Stimulated activated CD4-positive, alpha-beta T cell treated with anti-CD3 and anti-CD28 coated beads, Interleukin-4, amount 100 ng/mL, for 1 hour (primary cell): ENCODE measurements at places on chromosomes 1 and 21.

DNA sequence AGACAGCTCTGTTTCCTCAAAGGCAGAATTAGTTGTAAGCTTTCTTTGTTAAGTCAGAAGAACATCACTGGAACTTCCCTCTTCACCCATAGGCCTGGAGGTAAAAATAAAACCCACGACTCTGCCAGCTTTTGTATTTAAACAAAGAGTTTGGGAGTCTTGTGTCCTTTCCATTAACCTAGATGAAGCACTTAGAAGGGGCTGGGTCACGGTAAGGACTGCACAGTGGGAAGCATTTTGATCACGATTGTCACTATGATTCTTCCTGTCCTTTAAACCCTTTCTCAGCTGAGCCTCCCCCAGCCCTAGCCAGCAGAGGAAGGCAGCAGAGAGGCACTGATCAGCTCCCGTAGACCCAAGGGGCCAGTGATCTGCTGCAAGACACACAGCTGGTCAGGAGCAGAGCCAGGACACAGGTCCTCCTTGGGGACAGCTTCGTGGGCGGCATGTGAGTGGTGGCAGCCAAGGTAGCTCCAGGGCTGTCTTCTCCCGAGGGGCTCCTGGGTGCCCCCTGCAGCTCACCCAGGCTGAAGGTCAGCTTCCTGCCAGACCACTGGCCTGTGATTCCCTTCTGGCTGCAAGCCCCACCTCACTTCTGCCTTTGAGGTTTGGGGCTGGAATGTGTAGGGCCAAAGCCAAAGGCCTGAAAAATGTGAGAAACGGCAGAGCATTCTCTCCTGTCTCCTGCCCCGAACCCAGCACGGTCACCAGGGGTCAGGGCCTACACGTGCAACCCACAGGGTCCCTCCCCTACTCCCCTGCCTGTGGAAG, 4.0 kb upstream of the LAPTM5 start:
- no peak for DNase-seq

GRCh38 chr1:18872071-18872611, 12.7 kb upstream of the TAS1R2 start:
- no peak for DNase-seq

GRCh38 chr1:92774407-92774806, 10.5 kb downstream of the EVI5 start:
- no peak for DNase-seq

DNA sequence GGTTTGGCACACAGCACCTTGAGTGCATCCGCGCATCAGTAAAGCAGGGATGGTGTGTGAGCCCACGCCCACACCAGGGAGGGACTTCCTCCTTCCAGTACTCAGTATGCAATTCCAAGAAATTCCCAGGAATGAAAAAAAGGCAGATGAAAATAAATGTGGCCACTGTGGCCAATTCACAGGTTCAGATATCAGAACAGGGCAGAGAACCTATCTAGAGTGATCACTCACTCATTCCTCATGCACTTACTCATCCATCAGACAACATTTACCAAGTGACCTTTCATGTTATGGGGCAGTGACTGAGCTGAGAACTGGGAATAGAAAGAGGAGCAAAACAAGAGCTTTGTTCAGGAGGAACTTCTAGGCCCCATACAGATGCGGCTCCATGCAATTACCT, 113.7 kb downstream of the ZSCAN20 start:
- DNase-seq: no peak

- no peak for DNase-seq
Measured at GRCh38 chr1:6420454-6421042, 829 bp upstream of the HES2 start.

DNA sequence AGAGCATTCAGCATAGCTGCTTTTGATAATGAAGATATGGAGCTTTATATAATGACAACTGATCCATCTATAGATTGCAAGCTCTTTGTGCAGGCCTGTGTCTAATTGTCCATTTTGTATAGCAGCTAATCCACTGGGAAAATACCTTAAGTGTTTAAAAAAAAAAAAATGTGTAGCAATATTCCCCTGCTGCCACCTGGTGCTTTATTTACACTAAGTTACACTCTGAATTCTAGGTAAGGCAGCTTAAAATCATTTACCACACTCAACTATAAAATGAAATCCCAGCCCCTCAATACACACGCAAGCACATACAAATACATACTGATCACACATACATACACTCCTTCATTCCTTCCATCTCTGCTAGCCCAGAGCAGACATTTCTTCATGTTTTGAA, 49.1 kb upstream of the BCL9 start:
- DNase-seq: no peak

DNA sequence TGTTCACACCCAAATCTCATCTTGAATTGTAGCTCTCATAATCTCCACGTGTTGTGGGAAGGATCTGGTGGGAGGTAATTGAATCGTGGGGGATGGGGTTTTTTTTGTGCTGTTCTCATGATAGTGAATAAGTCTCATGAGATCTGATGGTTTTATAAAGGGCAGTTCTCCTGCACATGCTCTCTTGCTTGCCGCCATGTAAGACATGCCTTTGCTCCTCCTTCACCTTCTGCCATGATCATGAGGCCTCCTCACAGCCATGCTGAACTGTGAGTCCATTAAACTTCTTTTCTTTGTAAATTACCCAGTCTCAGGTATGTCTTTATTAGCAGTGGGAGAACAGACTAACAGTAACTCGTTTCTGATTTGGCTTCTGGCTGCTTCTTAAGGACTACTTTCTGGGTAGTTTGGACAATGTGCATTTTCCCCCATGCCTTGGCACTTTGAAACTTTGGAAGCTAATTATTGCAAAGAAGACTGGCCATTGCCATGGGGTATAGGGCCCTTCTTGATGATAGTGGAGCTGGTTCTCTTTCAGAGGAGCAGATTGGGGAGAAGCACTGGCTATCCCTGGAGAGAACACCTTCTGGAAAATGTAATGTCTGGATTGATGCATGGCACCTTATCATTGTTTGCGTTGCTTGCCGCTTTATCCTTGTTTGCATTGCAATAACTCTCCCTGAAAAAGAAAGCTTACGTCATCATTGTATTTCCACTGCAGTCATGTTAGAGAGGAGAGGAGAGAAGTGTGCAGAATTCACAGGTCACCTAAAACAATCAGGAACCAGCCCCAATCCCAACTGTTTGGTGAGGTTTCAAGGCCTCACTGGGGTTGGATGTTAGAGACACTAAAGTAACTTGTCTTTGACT, 5.9 kb downstream of the CNIH3 start:
- DNase-seq: no peak

DNA sequence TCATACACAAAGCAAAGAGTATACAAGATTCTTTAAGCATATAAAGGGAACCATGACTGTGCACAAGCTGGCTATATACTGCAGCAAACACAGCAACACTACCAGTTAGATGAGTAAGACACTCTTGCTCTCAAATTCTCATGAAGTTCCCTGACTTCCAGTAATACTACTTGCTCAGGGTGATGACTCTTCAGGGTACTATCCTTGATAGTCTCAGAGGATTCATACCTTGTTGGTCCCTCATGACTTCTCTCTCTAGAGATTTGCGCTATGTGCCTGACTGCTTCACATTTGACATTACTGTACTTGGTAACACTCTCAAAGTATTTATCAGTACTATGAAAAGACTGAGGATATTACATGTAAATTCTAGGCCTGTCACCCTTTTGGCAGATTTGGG, 159.8 kb upstream of the ZRANB2 start:
- DNase-seq: no peak

DNA sequence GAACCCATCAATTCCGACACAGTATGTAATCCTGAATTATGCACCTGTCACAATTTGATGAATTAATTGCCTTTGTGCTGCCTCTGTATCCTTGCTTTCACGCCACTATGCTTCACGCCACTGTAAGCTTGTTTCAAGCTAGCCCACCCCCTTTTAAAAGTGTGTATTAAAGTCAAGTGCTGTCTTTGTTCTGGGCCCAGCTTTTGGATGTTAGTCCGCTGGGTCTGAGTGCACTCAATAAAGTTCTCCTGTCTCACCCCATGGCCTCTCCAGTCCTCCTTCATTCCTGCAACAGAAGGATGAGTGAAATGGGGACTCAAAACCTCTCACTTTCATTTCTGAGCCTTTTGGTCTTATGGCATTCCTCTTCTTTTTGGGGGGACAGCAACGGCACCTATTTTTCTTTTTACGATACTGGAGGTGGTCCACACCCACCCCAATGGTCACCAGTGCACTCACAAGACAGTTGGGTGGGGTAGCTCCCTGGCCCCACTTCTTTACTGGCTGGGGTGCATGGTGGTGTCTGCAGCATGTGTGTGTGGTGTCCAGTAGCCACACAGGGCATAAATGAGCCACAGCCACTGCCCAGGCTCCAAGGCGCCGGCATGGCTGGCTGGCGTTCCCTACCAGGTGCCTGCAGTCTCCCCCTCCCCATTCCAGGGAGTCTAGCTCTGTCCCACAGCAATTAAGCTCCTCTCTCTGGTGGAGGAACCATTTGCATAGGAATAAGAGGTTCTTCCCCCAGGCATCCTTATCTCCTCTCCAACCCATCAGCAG, 1.8 kb downstream of the THEM4 start:
- no peak for DNase-seq

GRCh38 chr1:1622010-1622787, 6.9 kb downstream of the MIB2 start:
- DNase-seq: no peak

DNA sequence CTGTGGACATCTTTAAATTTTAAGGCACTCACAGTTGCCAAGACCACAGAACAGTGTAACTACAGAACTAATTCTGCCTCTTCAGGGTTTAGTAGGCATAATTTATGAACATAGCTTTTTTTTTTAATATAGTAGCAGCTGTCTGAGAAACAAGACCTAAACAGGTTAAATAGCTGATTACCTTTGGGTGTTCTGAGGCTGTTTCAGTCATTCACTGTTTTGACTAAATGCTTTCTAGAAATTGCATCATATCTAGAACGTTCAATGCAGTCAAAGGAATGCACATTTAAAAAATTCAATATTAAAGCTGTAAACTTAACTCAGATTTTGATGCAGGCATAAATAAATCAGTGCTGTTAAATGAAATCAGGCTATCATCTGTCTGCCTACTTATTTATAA, 101.6 kb downstream of the BRINP3 start:
- DNase-seq: no peak

DNA sequence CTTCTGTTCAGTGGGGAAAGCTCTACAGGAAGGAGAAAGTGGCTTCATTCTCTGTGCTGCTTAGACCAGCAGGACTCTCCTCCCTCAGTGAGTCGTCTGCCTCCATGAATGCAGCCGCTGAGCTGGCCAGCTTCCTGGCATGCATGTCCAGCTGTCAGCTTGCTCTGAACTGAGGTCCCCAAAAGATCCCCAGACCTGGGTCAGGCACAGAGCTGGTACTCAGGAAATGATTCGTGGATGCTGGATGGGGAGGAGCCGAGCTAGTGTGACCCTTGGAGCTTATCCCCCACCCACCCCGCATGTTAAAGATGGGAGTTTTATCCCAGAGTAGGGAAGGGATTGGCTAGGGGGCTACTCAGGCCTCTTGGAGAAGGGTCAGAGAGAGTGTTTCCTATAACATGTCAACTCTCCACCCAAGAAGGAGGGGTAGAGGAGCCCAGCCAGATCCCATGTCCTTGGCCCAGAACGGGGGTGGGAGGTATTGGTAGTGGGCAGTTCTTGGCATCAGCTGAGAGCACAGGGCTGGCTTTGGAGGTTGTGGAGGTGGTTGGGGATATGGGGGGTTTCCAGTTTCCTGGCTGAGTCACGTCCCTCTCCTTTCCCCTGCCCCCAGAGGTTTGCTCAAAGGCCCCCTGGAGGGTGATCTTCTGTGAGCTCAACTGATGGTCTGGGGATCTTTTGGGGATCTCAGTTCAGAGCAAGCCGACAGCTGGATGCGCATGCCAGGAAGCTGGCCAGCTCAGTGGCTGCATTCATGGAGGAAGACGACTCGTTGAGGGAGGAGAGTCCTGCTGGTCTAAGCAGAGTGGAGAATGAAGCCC, 110.1 kb downstream of the FOXD2 start:
- DNase-seq: no peak

GRCh38 chr1:24968941-24969585, 39.0 kb upstream of the RUNX3 start:
- DNase-seq: no peak

GRCh38 chr1:61051719-61052394, 30.5 kb upstream of the NFIA start:
- DNase-seq: no peak

- DNase-seq: no peak
Measured at GRCh38 chr21:16794950-16795349, 717.9 kb upstream of the CXADR start.

- DNase-seq: no peak
Measured at GRCh38 chr1:187838335-187839293, 1009.9 kb downstream of the PLA2G4A start.

DNA sequence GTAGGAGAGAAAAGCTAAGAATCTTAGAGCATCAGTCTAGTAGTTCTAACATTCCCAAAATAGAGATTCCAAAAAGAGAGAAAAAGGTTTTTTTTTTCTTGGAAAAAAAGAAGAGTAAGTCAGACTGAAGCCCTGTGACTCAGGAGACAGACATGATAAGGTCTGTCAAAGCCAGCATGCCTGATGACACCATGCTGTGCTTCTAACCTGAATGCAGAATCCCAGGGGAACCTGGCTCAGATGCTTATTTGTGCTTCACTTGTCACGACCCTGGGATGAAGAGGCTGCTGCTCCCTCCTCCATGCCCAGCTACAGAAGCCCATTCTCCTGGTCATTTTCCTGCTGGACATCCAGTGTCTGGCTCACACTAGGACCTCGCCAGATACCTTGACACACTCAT, 44.3 kb downstream of the ERICH3 start:
- no peak for DNase-seq

GRCh38 chr21:32572574-32573420, 12.5 kb downstream of the TCP10L start:
- no peak for DNase-seq

DNA sequence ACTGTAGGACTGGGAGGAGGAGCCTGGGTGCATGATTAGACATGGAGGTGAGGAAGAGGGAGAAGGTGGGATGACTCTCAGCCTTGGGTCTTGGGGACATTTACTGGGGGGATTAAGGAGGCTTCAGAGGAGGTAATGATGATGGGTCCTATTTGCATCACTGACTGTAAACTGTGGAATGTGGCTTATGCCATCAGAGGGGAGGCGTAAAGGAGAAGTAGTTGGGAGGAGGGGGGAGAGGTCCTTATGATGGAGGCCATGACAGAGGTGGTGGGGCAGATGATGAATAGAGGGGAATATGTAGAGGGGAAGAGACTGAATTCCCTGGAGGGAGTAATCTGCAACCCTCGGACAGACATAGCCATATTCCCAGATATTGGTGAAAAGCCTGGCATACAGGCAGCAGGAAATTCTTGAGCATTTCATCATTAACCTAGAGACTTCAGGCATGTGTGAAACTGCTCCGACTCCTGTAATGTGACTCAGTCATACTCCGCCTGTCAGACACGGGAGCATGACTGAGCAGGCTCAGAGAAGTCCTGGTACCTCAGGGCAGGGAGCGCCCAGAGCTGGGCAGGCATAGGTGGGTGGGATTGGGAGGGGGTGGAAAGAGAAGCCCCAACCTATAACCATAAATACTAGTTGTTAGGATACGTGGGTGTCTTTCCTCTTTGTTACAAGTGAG, 8.0 kb upstream of the LCE5A start:
- DNase-seq: no peak
